ENCODE measurements at places on chromosomes 16 and 17. TPM values are rescaled to one million over a fixed set of nuclear protein-coding genes. Genes with fewer than 3 reads are reported as not detected.

DNA sequence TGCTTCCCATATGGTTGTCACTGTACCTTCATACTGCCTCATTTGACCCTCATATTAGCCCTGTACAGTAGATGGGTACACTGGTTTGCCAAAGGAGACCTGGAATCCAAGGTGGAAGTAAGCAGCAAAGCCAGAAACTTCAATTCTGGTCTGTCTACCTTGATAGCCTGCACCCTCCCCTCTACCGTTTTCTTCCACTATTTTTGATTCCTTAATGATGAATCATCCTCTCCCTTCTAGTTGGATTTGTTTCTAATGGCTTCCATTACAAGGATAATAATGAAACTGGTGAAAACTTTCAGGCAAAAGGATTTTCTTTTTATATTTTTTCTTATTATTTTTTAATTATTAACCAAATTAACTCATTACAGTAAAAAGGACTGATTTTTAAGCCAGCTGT, 17.3 kb downstream of the TAC4 start:
- no peaks in the 10 kb centered on the region for H3K27me3 ChIP-seq
- no peak overlapping the region for H3K27ac ChIP-seq
- H3K4me1 ChIP-seq: peaks cover 23% of the 10 kb centered on the region
- DNase-seq: no peak
- H3K4me3 ChIP-seq: no peak overlapping the region
- peaks cover 45% of the 10 kb centered on the region for H3K36me3 ChIP-seq

GRCh38 chr17:75931062-75931461, 9.8 kb downstream of the FBF1 start:
- H3K27ac ChIP-seq: no peak overlapping the region
- H3K27me3 ChIP-seq: no peaks in the 10 kb centered on the region
- H3K36me3 ChIP-seq: peaks cover 6% of the 10 kb centered on the region
- H3K4me3 ChIP-seq: no peak overlapping the region
- DNase-seq: no peak
- H3K4me1 ChIP-seq: no peaks in the 10 kb centered on the region

- H3K4me1 ChIP-seq: peaks cover 30% of the 10 kb centered on the region
- no peak overlapping the region for H3K27ac ChIP-seq
- DNase-seq: no peak
- H3K36me3 ChIP-seq: no peaks in the 10 kb centered on the region
Observed at GRCh38 chr17:57502811-57503241, 242.3 kb downstream of the CCDC182 start.

DNA sequence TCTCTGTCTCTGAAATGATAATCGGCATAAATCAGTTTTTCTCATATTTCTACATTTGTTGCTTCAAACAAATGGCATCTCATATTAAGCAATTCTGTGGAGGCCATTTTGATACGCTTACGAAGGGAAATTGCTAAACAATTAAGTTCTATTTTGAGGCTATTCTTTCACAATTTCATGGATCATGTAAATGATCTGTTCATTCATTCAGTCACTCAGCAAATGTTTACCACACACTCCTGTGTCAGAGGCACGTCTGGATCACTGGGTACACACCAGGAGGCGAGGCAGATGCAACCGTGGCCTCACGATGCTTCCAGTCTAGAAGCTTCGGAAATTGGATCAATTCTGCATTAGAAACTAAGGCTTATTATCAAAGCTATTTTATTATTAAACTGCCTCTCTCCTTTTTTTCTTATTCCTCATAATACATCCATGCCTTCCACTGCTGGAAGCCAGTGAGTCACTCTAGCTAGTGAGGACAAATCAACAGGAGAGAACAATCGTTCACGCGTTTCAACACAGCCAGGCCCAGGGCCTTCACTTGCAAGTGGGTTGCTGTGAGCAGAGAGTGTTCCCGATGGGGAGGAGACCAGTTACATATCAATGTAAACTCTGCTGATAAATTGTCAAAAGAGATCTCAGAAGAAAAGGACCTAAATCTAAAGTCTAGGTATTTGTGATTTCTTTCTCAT, 11.3 kb upstream of the SLC39A11 start:
- H3K36me3 ChIP-seq: no peaks in the 10 kb centered on the region
- H3K27ac ChIP-seq: no peak overlapping the region
- H3K4me3 ChIP-seq: no peak overlapping the region
- no peaks in the 10 kb centered on the region for H3K27me3 ChIP-seq
- DNase-seq: no peak
- H3K4me1 ChIP-seq: no peaks in the 10 kb centered on the region

The ENPP7 gene
- not detected for total RNA-seq

DNA sequence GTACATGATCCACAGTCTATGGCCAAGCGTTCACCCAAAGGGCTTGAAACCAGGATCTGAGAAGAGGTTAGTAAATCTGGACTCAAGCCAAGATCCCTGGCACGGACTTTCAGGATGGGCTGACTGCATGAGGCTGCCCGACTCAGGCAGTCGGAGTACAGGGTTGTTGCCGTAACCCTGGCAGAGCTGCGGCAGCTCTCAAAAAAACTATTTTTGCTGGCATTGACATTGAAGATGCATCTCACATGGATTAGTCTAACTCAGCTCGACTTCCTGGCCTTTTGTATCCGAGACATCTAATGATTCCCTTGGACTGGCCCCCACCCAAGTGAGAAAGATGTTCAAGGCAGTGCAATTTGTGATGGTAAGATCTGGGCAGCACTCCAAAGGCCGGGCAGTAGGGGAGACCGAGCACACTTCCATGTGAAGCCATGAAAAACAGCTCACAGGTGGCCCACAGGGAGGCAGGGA, 6.2 kb downstream of the SLC47A1 start:
- H3K4me1 ChIP-seq: no peaks in the 10 kb centered on the region
- H3K36me3 ChIP-seq: no peaks in the 10 kb centered on the region
- no peaks in the 10 kb centered on the region for H3K27me3 ChIP-seq
- H3K4me3 ChIP-seq: no peak overlapping the region

GRCh38 chr17:20852239-20852989, 190.4 kb downstream of the USP22 start:
- H3K27ac ChIP-seq: no peak overlapping the region
- peak; percentile 80 for DNase-seq
- no peaks in the 10 kb centered on the region for H3K36me3 ChIP-seq
